Stimulated activated CD4-positive, alpha-beta T cell treated with anti-CD3 and anti-CD28 coated beads, Interleukin-12 subunit alpha, Interleukin-12 subunit beta, amount 100 ng/mL, for 48 hours (primary cell): ENCODE measurements at places on chromosomes 16 and 17.

DNA sequence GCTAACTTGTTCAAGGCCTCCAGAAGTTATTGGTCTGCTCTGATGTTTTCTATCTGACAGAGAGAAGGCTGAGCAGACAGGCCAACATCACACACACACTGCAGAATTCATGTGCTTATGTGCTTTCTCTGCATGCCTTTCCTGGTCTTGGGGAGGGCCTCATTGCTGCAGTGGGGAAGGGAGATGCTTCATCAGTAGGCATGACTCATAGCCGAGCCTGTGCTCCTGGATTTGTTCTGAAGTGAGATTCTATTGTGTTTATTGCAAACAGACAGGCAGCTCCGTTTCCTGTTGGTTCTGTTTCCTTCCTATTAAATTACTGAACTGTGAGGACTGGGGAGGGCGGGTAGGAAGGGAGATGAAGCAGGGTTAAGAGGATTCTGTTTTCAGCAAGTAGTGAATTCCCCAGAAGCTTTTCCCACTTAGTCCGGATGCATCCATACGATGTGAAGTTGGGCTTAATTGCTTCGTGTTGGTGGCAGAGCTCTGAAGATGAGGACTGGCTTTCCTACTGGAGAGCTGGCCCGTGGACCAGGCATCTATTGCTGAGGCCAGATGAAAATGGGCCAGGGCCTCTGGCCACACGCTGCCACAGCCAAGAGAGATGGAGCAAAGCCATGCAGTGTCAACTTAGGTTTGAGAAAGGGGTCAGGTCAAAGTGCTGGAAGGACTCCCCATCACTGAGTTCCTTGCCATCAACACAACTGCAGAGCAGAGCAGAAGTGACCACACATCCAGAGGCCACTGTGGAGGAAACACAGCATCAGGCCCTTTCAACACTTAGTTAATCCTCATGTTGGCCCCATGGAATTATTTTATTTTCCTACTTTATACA lies 179.3 kb downstream of the UTP18 start:
- no peak for DNase-seq

DNA sequence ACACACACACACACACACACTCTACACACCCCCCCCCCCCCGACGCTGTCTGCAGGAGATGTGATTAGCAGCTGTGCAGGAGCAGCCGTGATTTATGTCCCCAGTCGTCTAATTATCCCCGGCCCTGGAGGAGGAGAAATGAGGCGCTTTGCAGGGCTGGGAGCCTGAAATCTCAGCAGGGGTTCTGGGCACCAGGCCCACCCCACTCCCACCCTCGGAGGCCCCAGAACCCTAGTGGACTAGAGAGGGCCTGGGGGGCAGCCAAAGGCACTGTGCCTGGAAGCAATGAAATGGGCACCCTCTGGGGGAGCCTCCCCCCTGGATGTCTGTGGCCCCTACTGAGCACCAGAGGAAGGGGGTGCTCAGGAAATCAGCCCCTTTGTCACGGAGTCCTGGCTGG lies 134.2 kb upstream of the CIBAR2 start:
- no peak for DNase-seq

DNA sequence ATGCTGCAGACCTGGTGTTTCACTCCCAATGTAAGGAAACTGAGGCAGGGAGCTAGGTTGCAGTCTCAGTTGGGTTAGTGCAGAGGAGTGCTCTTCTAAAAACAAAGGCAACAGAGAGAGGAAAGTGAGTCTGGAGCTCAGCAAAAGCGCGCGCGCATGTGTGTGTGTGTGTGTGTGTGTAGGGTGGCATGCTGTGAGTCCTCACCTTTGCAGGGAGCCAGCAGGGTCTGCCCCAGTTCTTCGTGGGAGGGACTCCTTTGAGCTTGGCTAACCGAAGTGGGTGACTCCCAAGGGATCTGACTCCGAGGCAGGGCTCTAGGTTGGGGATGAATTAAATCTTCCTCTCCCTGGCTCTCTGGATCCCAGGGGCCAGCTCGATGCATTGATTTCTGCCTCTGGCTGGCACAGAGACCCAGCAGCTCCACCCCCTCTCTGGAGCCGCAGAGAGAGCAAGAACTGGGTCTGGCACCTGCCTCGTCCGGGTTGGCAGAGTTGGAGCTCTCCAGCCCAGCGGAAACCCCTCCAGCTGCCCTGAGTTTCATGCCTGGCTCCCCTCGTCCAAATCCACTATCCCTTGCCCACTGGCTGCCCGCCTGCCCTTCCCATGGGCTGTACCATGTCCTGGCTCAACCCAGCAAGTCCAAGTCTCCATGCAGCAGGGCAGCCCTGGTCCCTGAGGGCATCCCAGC lies 1.3 kb upstream of the BTBD17 start:
- DNase-seq, result no peak

DNA sequence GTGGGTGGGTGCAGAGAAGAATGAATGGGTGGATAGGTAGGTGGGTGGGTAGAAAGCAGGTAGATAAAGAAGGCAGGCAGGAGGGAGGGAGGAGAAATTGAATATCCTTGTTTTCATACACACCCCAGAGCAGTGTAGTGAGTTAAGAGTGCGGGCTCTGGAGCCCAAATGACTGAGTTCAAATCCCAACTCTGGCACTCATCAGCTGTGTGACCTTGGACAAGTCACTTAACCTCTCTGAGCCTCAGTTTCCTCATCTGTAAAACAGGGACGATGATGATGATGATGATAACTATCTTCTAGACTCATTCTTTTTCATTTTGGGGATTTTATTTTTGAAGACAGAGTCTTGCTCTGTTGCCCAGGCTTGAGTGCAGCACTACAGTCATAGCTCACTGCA lies 2.0 kb upstream of the IL21R start:
- DNase-seq, result no peak

DNA sequence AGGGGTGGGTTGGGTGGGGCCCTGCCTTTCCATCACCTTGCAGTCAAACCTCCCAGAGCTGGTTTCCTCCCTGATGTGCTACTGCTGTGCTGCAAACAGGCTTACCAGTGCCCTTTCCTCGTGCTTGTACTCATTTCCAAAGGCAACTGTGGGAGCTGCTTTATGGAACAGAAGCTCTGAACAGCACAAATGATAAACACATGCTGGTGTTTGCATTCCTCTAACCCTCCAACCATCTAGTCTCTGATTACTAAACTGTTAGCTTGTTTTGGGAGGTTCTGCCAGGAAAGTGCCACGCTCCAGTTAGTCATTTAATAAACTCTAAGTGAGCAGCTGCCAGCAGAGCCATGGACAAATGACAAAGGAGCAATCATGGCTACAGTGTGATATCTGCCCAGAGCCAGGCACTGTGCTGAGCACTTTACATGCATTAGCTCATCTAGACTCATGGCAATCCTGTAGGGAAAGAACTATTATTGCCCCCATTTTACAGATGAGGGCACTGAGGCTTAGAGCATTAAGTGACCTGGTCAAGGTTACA lies 110.4 kb downstream of the VAT1L start:
- no peak for DNase-seq

DNA sequence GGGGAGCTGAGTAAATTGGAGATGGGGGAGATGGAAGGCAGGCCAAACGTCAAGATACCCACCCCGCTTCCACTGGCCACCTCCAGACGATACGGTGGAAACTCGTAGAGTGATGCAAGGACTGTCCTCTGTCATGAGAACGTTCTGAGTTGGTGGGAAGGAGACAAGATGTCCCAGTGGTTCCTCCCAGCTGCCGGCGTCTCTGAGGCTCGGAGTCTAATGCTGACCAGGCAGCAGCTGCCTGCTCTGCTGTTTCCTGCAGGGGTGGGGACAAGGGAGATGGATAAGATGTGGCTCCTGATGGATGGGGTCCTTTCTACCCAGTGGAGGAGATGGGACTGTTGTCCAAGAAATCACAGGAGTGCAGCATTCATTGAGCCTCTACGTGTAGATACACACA lies 28.2 kb upstream of the C1QL1 start:
- DNase-seq, result no peak

GRCh38 chr16:77191259-77191969 lies 424 bp downstream of the MON1B start:
- no peak for DNase-seq

DNA sequence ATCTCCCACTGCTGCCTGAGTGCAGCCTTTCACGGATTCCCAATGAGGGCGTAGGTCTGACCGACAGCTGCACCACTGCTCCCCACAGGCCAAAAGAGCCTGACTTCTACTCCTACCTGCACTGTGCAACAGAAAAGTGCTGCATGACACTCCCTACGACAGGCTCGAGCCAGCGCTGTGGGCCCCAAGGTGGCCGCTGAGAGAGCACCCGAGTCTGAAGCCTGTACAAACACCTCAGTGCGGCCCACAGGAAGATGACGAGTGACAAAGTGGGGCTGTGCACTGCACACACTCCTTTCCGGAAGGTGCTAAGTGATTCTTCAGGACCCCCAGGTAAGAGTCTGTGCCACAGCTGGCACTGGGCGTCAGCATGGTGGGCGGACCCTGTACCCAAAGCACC lies 41.2 kb downstream of the FANCA start:
- no peak for DNase-seq

DNA sequence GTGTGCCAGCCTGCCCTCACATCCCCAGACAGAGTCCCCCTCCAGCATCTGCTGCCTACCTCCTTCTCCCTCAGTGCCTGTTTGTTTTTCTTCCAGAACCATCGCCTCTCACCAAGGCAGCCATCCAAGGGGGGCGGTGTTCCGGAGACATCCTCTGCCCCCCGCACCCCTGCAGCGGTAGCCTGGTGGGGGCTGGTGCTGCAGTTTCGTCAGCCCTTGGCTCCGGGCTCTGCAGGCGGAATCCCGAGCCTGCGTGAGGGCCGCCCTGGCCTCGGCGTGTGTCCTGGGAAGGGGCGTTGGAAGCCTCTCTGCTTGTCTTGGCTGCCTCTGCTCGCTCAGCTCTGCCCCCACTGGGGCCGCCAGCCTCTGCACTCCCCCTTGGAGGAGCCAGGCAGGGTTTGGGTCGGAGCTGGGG lies 126.0 kb upstream of the CIBAR2 start:
- DNase-seq, result no peak

DNA sequence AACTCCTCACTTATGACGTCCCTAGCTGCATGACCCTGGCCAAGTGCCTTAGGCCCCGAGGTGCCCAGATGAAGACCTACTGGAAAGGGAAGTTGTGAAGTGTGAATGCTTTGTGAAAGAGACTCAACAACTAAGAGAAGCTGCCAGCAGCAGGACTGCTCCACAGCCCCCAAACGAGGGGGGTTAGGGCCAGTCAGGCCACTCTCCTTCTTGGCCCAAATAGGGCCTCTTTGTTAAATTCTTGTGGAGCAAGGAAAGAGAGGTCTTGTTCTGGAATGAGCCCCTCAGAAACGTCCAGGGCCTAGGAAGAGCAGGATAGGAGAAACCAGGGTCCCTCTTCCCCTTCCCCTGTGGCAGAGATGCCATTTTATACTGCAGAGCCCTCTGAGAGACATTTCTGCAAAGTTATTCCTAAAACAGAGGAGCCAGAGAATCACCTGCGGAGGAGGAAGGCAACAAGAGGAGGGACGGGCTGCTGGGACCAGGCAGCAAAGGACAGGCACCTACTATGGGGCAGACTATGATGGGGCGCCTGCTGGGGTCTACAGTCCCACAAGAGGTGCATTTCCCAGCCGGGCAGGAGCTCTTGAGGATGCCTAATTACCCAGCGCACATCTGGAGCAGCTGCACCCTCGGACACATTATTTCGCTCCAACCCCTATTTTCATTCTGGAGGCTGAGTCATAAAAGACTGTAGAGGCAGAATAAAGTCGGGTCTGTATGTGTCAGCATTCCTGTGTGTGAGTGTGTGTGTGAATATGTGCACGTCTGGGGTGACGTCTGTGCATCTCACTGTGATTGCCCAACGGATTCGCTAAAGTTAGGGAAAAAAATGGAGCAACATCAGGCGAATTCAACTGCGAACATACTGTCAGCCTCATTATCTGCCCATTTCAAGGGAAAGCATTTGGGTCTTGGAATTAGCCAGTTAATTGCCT lies 11.4 kb upstream of the HOXB9 start:
- no peak for DNase-seq

DNA sequence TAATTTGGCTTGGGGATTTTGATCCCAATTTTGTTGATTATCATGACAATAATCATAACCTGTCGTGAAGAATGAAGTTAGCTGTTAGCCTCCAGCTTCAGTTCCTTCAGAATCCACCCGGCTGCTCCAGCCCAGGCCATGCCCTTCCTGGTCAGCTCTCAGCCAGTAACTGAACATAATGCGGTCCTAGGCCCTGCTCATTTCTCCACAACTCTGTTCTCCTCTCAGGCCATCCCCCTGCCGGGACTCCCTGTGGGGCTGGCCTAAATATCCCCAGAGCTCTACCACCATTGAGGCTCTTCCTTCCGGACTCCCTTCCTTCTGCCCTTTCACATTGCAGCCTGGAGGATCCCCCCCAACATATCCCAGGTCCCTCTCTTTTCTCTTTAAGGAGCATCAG lies 833.4 kb upstream of the GOT2 start:
- no peak for DNase-seq

GRCh38 chr16:68834550-68834949 lies 8.8 kb upstream of the TANGO6 start:
- no peak for DNase-seq

DNA sequence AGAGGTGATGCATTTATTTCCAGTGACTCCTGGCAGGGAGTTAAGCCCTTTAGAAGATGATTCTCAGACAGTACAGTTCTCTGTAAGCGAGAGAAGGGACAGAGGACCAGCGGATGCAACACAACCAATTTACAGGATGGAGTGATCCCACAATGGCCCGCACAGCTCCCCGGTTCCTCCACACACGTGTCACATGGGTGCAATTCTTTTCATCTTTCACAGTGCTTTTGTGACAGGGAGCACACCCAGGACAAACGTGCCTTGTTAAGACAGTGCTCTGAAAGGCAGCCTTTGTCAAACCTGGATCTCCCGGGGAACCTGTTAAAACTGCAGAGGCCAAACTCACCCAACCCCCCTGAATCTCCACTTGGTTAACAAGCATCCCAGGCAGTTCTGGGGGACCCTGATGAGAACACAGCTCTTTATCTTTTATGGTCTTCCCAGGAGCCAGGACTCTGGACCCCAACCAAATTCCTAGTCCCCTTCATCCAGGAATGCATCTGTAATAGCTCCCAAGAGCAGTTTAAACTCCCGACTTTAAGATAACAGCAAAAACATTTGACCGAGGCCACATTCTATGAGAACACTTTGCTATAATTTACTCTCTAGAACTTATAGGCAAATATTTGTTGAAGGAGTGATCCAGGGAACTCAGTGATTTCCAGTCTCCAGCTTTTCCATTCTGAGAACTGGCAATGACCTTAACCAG lies 134.9 kb upstream of the CDH5 start:
- DNase-seq, result no peak

DNA sequence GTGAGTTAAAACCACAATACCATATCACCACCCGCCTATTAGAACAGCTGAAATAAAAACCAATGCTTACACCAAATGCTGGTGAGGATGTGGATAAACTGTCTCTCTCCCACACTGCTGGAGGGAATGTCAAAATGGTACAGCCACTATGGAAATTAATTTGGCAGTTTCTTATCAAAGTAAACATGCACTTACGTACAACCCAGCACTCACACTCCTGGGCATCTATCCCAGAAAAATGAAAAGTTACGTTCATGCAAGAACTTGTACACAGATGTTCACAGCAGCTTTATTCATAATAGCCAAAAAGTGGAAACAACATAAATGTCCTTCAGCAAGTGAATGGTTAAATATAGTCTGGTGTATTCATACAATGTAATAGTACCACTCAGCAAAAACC lies 173.2 kb upstream of the MYOCD start:
- DNase-seq, result no peak
